ENCODE measurements at places on chromosomes 16 and 17.

DNA sequence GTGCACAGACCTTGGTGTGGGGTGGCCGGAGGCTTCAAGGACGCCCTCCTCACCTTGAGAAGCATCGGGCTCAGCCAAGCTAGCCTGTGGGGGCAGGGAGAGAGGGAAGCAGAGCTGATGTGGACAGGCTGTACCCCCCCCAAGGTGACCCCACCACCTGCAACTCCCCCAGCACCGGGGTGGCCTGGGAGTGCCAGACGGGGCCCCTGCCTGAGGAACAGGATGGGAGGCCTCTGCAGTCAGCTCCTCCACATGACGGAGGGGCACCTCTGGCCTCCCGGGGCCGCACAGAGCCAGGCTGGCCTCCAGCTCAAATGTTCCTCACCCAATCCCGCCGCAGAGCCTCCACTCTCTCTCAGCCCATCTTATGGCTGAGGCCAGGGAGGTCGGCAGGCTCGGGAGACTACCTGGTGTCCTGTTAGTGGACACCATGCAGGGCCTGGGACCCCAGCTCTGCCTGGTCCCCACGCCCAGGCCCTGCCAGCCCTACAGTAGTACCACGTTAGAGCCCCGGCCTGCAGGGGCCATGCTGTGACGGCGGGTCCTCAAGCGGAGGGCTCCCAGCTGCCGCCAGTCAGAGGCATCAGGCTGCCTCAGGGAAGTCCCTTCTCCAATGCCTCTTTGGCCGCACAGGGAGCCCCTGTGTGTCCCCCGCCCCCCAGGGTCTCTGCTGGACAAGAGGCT lies 19.4 kb upstream of the SLC38A10 start:
- DNase-seq = no peak

- no peak for DNase-seq
Observed at GRCh38 chr16:55569025-55569424, 2.5 kb downstream of the CAPNS2 start.

DNA sequence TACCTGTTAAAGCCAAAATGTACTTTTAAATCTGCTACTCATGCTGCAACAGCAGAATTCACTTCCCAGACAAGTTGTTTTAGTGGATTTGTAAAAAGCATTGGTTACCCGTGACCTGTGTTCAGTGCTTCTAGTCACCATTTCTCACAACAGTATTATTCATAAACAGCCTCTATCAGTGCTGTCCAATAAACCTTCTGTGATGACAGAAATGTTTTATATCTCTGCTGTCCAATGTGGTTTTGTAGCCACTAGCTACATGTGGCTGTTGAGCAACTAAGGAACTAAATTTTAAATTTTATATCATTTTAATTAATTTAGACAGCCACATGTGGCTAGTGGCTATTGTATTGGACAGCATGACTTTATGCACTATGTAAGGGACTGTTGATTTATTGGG lies 12.6 kb downstream of the MAP3K3 start:
- DNase-seq = no peak

DNA sequence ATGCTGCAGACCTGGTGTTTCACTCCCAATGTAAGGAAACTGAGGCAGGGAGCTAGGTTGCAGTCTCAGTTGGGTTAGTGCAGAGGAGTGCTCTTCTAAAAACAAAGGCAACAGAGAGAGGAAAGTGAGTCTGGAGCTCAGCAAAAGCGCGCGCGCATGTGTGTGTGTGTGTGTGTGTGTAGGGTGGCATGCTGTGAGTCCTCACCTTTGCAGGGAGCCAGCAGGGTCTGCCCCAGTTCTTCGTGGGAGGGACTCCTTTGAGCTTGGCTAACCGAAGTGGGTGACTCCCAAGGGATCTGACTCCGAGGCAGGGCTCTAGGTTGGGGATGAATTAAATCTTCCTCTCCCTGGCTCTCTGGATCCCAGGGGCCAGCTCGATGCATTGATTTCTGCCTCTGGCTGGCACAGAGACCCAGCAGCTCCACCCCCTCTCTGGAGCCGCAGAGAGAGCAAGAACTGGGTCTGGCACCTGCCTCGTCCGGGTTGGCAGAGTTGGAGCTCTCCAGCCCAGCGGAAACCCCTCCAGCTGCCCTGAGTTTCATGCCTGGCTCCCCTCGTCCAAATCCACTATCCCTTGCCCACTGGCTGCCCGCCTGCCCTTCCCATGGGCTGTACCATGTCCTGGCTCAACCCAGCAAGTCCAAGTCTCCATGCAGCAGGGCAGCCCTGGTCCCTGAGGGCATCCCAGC lies 1.3 kb upstream of the BTBD17 start:
- no peak for DNase-seq

- DNase-seq = no peak
Observed at GRCh38 chr17:10304758-10305300, 68.0 kb downstream of the MYH13 start.

- no peak for DNase-seq
Observed at GRCh38 chr17:38724337-38724988, 5.7 kb upstream of the CISD3 start.

DNA sequence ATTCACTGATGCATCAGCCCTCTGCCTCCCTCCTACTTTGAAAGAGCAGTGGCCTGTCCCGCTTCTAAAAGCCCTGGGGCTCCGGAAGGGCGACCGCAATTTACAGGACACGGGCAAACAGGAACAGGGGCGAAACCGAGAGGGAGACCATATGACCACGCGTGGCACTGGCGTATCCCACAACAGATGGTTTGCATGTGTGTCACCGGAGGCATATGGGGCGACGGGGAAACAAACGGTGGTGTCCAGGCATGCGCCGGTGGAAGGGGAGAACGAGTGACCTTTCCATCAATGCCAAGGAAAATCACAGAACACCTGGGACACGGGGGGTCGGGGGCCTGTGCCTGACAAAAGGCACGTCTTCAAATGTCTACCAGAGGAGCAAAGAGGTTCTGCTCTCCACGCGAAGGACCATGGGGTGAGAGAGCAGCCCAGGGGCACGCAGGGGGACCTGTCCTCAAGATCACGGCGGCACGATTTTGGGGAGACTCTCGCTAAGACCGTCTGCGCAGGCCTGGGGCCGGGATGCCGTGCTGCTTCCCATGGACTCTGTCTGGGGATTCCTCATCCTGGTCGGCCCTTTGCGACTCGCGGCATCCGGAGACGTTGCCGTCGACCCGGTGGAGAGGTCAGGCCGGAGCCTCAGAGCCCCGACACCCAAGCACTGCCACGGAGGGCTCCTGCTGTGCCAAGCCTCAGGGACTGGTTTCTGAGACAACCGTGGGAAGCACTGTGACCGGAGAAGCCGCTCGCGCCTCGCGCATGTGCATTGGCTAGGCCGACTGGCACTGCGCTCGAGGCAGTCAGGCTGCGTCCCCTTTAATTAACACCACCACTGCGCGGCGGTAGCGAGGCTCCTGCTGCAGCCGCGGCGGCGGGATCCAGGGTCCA lies 12.8 kb upstream of the KCNJ18 start:
- no peak for DNase-seq

DNA sequence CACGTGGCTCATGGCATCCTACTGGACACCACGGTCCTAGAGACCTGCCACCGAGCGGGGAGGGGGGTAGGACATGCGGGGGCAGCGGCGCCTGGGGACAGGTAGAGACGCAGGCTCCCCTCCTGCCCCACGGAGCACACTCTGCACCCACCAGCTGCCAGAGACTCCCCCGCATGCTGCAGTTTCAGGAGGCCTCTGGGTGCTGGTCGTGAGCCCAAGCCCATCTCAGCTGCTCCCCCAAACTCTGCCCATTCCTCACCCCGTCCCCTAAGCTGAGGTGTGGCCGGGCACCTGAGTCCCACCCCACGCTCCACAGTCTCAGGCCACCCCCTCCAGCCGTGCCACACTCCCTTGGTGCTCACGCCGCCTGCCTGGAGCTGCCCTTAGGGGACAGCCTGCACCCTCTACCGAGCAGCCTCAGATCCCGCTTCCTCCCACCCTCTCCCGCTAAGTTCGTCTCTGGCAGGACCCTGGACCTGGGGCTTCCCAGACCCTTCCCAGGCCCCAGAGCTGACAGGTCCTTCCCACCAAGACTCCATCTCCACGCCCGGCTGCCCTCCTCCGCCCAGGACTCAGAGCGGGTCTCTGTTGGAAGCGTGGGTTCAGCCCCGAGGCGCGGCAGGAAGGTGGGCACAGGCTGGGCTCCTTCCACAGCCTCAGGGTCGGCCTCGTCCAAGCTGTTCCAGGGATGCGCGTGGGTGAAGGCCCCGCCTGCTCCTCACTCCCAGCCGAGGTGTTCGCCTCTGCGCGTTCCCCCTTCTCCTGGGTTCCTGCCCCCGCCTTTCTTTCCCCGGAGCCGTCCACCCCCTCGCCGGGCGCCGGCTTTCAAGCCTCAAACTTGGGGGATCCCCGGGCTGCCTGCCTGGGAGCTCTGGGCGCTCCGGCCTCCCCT lies 1.3 kb downstream of the RAB40B start:
- DNase-seq = no peak

DNA sequence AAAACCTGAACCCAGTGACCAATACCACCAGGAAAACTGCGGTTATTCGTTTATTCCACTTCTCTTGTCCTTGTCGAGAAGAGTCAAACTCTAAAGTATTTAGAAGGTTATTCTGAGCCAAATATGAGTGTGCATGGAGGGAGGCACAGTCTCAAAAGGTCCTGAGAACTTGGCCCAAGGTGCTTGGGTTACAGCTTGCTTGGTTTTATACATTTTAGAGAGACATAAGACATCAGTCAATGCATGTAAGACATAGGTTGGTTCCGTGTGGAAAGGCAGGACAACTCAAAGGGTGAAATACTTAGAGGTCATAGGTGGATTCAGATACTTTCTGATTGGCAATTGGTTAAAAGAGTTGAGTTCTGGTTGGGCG lies 681 bp upstream of the TRAP1 start:
- DNase-seq = no peak

GRCh38 chr17:57726213-57726790 lies 18.8 kb downstream of the CCDC182 start:
- DNase-seq = no peak

DNA sequence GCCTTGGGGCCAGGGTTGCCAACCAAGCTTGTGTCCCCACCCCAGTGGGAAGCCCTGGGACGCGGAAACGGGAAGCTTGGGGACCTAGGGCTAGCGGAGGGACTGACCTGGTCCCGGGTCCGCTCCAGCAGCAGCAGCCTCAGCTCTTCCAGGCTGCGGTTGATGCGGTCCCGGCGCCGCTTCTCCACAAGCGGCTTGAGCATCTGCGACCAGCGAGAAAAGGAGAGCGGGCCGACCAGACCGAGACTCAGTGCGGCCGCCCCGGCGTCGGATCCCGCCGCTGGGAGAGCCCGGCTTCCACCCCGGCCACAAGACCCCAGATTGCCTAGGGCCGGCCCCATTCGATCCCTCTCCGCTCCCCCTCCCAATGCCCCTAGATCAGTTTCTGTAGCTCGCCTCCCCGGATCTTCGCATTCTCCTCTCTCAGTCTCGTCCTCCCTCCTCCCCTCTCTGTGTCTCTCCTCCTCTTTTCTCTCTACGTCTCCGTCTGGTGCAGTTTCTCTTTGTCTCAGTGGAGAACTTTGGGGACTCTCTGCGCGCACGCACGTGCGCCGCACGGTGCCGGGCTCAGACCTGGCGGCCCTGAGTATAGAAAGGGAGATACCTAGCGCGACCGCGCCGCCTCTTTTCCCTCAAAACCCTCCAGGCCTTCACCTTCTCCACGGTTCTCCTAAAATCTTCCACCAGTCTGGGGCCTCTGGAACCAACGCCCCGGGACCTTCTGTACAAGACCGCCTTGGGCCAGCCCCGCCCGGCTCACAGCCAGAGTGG lies 797 bp downstream of the HES7 start:
- no peak for DNase-seq

GRCh38 chr17:57640079-57640478 lies 105.0 kb downstream of the CCDC182 start:
- DNase-seq = no peak

DNA sequence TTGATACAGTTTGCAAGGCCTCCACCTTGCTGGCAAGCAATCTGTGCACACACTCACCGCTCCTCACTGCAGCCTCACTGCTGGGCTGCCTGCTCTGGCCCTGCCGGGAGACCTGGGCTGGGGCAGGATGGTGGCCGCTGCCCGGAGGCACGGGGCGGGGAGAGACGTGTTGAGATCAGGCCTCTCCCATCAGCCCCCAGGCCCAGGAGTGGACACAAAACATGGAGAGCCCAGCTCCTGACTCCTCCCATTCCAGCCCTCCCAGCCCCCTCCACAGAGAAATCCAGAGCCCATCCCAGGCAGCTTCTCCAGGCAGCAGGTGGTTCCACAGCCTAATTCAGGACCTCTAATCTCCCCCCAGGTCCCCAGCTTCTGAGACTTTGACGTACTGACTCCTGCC lies 23.1 kb upstream of the RPL38 start:
- no peak for DNase-seq

GRCh38 chr16:12462426-12463280 lies 341.0 kb downstream of the CPPED1 start:
- no peak for DNase-seq

DNA sequence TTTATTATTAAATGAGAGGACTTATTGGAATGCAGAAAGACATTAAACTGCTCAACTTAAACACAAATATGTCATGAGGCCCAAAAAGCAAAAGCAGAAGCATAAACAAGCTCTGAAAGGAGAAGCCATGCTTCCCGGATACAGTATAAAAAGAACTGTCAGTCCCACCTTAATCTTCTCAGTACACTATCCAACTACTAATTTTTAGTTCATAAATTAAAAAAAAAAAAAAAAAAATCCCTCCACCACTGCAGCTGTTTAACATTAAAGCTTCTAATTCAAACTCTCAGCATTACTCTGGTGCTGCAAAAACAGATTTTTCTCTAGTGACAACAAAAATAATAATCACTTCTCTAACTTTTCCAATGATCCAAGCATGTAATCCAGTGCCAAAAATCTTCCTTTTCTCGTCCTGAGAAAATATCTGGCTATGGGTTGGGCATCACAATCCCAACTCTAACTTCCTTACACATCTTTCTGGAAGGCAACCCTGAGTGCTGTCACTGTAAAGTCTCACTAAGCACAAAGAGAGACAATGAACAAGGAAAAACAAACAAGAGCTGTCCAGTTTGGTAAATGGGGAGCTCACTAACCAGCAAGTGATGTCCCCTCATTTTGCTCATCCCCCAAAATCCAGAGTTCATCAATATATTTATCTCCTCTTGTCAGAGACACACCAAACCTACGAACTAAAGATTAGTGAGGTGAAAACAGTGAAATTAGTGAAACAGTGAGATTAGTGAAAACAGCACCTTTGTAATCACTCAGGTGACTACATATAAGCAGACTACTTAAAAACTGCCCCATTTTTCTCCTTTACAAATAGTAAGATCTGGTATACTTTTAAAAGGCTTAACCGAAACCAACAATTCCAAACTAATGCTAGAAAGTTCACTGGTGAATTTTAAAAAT lies 5.5 kb downstream of the USP32 start:
- no peak for DNase-seq

- no peak for DNase-seq
Observed at GRCh38 chr17:28554565-28554964, 2.1 kb upstream of the UNC119 start.

DNA sequence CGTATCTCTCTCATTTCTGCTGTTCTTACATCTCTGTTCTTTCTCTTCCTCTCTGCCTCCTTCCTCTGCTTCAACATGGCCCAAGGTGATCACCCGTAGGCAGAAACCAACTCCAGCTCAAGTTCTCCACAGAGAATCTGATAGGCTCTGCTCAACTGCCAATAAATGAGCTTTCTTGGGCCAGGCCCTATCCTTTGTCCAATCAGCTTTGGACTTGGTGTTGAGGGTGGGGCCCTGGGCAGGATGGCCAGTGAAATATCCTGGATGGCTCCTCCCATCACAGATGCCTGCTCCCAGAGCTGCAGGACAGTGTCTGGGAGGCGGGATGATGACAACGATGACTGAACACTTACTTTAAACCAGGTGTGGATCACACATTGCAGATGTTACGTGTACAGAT lies 17.4 kb upstream of the BRD7 start:
- DNase-seq = no peak

Data from activated naive CD8-positive, alpha-beta T cell treated with anti-CD3 and anti-CD28 coated beads, Interleukin-2, amount 50 U/mL, for 16 hours (primary cell).